Epithelial cell of proximal tubule (primary cell): ENCODE measurements at places on chromosomes 12 and 14.

- no peak for DNase-seq
These were observed 657.1 kb upstream of the SEL1L start for GRCh38 chr14:82190742-82191141.

- DNase-seq = no peak
These were observed 14.3 kb upstream of the CLEC1A start for GRCh38 chr12:10113075-10113474.

DNA sequence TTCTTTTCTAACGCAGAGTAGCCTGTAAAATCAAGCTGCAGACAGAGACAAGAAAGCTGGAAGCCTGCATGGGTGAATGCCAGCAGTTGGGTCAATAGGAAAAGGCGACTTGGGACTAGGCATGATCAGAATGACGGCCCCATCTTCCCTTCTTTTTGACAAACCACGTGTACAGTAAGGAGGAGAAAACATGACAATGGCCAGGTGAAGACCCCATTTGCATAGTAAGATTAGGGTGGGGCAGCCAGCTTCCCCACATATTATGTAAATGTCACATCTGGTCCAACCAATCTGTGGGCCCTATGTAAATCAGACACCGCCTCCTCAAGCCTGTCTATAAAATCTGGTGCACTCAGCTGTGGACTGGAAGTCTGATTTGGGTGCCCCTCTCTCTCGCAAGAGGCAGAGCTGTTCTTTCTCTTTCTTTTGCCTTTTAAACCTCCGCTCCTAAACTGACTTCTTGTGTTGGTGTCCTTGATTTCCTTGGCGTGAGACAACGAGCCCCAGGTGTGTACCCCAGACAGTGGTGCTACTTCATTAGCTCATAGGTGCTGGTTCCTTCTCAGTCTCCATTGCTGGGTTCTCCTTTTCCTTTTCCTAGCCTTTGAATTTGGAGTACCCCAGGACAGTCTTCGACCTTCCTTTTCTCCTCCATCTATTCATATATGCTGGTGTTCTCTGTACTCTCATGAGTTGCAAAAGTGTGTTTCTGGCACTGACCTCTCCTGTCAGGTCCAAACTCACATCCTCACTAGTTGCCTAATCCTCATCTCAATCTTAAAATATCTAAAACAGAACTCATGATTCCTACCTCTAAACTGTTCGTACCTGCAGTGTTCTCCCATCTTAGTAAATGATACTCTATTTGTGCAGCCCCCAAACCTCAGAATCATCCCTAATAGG lies 9.4 kb upstream of the DHRS7 start:
- DNase-seq = no peak

- no peak for DNase-seq
These were observed 69.3 kb downstream of the ETV6 start for GRCh38 chr12:11718768-11719253.
